ENCODE measurements at places on chromosomes 12 and 14. TPM values are rescaled to one million over a fixed set of nuclear protein-coding genes. Genes with fewer than 3 reads are reported as not detected.

GRCh38 chr14:64510825-64511671 lies 6.5 kb downstream of the ZBTB1 start:
- peak; percentile 79 for DNase-seq

Gene NRL
- 0.77 TPM for total RNA-seq

Gene PDE3A
- total RNA-seq, result 0.26 TPM

Gene GLT8D2
- 12.6 TPM for total RNA-seq
